ENCODE measurements at places on chromosomes 2 and 18.

GRCh38 chr18:61334951-61335683 lies 1.9 kb downstream of the CDH20 start:
- no peak for DNase-seq

DNA sequence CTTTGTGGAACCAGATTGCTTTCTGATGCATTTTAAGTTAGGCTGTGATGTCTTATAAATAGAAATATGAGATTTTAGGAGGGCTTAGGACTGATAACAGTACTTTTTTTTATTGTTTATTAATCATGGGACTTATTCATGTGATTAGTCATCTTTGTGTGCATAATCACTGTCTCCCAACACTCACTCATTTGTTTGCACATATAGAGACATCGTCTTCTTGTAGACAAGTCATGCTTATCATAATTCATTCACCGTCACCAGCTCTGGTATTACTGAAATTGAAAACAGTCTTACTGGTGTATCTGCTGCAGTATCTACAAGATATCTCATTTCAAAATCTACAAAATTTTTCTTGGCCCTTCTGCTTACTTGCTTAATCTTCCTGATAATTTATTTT lies 45.8 kb downstream of the WDR7 start:
- no peak for DNase-seq

- DNase-seq = no peak
Observed at GRCh38 chr2:60154142-60154541, 399.3 kb downstream of the BCL11A start.

DNA sequence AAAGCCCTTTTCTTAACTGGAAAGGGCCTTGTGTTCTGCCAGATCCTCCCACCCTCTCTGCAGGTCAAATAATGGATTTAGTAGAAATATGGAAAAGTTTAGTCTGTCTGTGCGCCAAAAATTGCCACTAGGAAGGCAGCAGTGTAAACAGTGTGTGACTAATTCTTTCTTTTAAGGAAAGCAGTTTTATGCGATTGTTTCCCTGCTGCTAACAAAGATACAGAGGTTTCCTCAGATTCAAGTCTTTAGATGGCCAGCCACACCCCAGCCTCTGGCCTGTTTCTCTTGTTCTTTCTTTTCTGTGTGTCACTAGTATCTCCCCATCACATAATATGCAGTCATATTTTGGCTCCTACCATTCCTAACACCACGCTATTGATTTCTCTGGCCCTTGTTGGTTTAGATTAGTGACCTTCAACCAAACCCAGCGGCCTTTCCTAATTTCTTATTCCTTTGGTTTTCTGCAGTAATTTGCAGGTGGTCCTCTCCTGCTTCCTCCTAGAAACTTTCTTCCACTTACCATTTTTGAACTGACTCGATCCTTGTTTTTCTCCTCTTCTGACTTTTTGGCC lies 157.4 kb downstream of the LTBP1 start:
- DNase-seq = no peak

DNA sequence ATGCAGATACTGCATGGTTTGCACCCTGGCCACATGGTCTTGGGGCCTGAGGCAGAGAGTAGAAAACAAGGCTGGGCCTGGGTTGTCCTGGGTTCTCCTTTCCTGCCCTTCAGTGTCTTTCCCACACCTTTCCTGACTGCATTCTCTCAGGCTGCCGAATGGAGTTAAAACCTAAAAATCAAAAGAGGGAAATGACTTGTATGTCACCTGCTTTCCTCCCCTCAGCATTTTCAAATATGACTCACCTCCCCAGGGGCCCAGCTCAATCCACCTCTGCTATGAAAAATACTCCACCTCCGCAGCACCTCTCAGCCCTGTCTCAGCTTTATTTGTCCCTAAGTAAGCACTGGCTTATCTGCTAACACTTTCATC lies 457.8 kb upstream of the MEX3C start:
- no peak for DNase-seq

DNA sequence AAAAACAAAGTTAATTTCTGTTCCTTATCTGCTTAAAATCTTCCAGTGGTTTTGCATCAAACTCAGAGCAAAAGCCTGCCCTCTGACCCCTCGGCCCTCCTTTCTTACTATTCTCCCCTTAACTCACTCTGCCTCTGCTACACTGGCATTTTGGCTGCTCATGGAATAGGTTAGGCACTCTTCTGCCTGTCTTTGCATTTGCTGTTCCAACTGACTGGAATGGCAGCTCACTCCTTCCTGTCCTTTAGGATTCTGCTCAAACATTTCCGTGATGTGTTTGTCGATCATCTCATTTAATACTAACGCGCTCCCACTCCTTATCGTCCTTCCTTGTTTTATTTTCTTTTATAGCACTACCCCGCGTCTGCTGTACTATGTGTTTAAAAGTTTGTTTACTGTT lies 815 bp downstream of the CEBPZ start:
- DNase-seq = no peak

- no peak for DNase-seq
Observed at GRCh38 chr2:42046819-42047487, 868 bp upstream of the PKDCC start.

DNA sequence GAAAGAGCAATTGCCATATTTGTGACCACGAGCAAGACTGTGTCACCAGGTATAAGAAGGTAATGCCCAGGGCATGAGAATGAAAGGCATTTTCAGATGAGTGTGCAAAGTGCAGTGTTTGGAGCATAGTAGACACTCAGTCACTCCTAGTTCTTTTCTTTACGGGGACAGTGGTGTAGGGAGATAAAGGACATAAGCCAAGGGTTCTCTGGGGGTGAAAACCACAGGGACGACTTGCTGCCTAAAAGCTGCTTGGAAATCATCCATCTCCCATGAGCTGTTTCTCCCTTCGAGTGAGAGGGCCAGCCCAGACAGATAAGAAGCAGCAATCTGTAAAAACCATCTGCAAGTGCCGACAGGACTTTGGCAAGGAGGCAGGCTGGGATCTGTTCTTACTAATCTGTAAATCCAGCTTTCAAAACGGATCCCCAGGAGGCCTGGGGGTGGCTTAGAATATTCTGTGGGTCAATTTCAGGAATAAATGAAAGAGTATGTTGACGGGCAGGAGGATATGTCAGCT lies 221.6 kb downstream of the LPIN1 start:
- no peak for DNase-seq

GRCh38 chr2:7950035-7950612 lies 731.7 kb upstream of the ID2 start:
- DNase-seq = no peak

DNA sequence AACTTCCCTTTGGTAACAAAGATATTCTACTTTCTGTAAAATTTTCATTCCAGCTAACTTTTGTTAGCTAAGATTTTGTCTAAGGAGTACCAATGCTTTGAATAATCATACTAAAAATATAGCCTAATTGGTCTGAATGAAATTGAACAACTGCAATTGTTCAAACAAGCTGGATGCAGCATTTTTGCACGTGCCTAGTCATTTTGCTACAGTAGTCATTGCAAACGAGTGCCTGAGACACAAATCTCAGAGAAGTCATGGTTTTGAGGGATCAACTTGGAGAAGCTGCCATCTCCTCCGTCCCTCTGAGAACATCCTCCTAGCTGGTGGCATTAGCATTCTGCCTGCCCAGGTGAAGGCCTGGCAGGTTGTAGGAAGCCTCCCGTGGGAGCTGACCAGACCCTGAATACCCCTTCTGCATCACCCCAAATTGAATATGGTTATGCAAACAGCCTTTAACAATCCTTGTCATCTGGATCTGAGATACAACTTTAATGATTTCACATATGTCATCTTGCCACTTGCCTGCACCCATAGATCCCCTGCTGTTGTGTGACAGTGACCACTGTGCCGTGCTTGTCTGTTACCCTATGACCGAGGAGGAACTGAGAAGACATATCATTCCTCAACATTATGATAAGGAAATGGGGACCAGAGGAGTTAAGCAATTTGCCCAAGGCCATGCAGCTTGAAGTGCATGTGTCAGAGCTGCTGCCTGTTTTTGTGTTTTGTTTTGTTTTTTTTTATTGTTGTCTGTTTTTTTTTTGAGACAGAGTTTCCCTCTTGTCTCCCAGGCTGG lies 29.1 kb upstream of the MGAT4A start:
- DNase-seq = no peak

DNA sequence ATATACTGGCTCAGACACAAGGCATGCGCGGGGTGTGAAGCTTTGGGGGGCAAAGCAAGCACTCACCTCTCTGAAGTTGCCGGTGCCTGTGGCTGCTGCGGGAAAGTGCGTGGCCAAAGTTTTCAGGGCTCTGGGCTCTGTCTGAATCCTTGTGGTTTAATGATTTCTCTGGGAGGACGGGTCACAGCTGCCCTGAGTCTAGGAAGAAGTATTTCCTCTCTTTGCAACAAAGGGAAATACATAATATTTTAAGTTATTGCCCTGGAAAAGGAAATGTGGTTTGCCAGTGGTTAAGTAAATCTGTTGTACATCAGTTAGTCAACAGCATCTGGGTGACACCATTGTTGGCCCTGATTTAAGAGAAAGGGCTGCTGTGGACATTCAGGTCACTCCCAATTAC lies 56.7 kb upstream of the ZDBF2 start:
- no peak for DNase-seq
